K562 (cell line): ENCODE measurements at places on chromosomes 5 and 9. TPM values are rescaled to one million over a fixed set of nuclear protein-coding genes. Genes with fewer than 3 reads are reported as not detected.

Gene NPR3
- 0.04 TPM in 1 of 2 replicates, not detected in the other for total RNA-seq

Gene PRDM9
- total RNA-seq, result 0.33 and 0.47 TPM in 2 replicates

Gene OR1Q1
- not detected in 2 replicates for total RNA-seq

Gene HAVCR1
- not detected in 2 replicates for total RNA-seq

Gene NEUROG1
- not detected in 2 replicates for total RNA-seq

Gene EXD3
- 11.7 and 12.5 TPM in 2 replicates for total RNA-seq

Gene PLCXD3
- total RNA-seq, result 0.02 TPM in 1 of 2 replicates, not detected in the other

Gene WDR38
- total RNA-seq, result not detected in 2 replicates

Gene SUSD3
- 16.9 and 18.7 TPM in 2 replicates for total RNA-seq

Gene IL4
- not detected in 2 replicates for total RNA-seq

Gene MYO10
- 0.24 and 0.34 TPM in 2 replicates for total RNA-seq

Gene SLC25A2
- 0.34 TPM in 1 of 2 replicates, not detected in the other for total RNA-seq

Gene CNTFR
- total RNA-seq, result not detected in 2 replicates

Gene BTNL8
- 0.13 TPM in 1 of 2 replicates, not detected in the other for total RNA-seq

Gene PCDHGA11
- 0.04 TPM in 1 of 2 replicates, not detected in the other for total RNA-seq

Gene CDX1
- total RNA-seq, result 0.16 TPM in 1 of 2 replicates, not detected in the other

Gene DMRT2
- total RNA-seq, result not detected in 2 replicates

Gene GBGT1
- total RNA-seq, result 24.6 and 25.8 TPM in 2 replicates

Gene WNT8A
- not detected in 2 replicates for total RNA-seq

Gene MCC
- 0.07 and 0.18 TPM in 2 replicates for total RNA-seq

Gene C7
- total RNA-seq, result 0.82 and 1.5 TPM in 2 replicates

Gene C5orf58
- 1.9 and 2.4 TPM in 2 replicates for total RNA-seq

Gene ANKRD31
- 0.04 and 0.07 TPM in 2 replicates for total RNA-seq

Gene ACOT12
- total RNA-seq, result not detected in 2 replicates

Gene WDR31
- total RNA-seq, result 1.4 and 1.5 TPM in 2 replicates

Gene TOR2A
- total RNA-seq, result 25.9 and 28.3 TPM in 2 replicates

Gene IFNA2
- not detected in 2 replicates for total RNA-seq

Gene GGTA1
- total RNA-seq, result not detected in 2 replicates

Gene CD74
- total RNA-seq, result 4.8 and 6.0 TPM in 2 replicates

Gene PCDHGB1
- 0.07 and 0.29 TPM in 2 replicates for total RNA-seq

Gene ZNF474
- total RNA-seq, result 0.16 and 0.25 TPM in 2 replicates

Gene PWWP2A
- total RNA-seq, result 18.2 and 18.6 TPM in 2 replicates

Gene DMRT3
- total RNA-seq, result not detected in 2 replicates

Gene NIM1K
- 0.13 and 0.31 TPM in 2 replicates for total RNA-seq

Gene ZMAT2
- total RNA-seq, result 38.8 and 48.7 TPM in 2 replicates

Gene TSSK1B
- total RNA-seq, result not detected in 2 replicates

Gene LEAP2
- total RNA-seq, result 1.8 and 2.0 TPM in 2 replicates
